Activated CD4-positive, alpha-beta memory T cell treated with anti-CD3 and anti-CD28 coated beads for 36 hours (primary cell): ENCODE measurements at places on chromosomes 16 and 17. TPM values are rescaled to one million over a fixed set of nuclear protein-coding genes. Genes with fewer than 3 reads are reported as not detected.

The ACSM2A gene
- total RNA-seq: not detected

The TEKT3 gene
- total RNA-seq: 0.33 TPM

The KRTAP9-2 gene
- total RNA-seq: not detected

The KRT33B gene
- total RNA-seq: not detected

The KCNH6 gene
- total RNA-seq: not detected

The ACSM2B gene
- total RNA-seq: not detected

The CES3 gene
- total RNA-seq: 1.6 TPM

The MAP2K6 gene
- 2.2 TPM for total RNA-seq

The NHERF2 gene
- total RNA-seq: 1.4 TPM

The KRT33A gene
- not detected for total RNA-seq

The CCDC40 gene
- 0.82 TPM for total RNA-seq

The GLP2R gene
- total RNA-seq: not detected

The ARL16 gene
- total RNA-seq: 15.1 TPM

The DNAAF1 gene
- total RNA-seq: not detected

The IGF2BP1 gene
- 0.22 TPM for total RNA-seq

The PVALEF gene
- not detected for total RNA-seq

The RASL10B gene
- 0.73 TPM for total RNA-seq

The SULT1A2 gene
- total RNA-seq: not detected

The SLC4A1 gene
- total RNA-seq: not detected

The SLC16A13 gene
- 10.7 TPM for total RNA-seq

The PIRT gene
- not detected for total RNA-seq

The PYDC1 gene
- not detected for total RNA-seq

The KRT17 gene
- total RNA-seq: not detected

The TBL3 gene
- 47.3 TPM for total RNA-seq

The WNT9B gene
- not detected for total RNA-seq

The FAM83G gene
- total RNA-seq: 12.6 TPM

The ZG16 gene
- total RNA-seq: not detected

The CETP gene
- total RNA-seq: not detected

The ZPBP2 gene
- 1.0 TPM for total RNA-seq

The ATP2C2 gene
- total RNA-seq: not detected

The CENPX gene
- total RNA-seq: 83.0 TPM

The NAA38 gene
- total RNA-seq: 68.2 TPM

The TBC1D3C gene
- 0.21 TPM for total RNA-seq

The MAPT gene
- total RNA-seq: 1.8 TPM

The CIITA gene
- 3.2 TPM for total RNA-seq

The SEZ6 gene
- not detected for total RNA-seq

The SLC5A10 gene
- total RNA-seq: not detected

The DOC2A gene
- 0.34 TPM for total RNA-seq

The ANKRD40 gene
- total RNA-seq: 27.4 TPM

The MBTPS1 gene
- 37.6 TPM for total RNA-seq

The IRX6 gene
- total RNA-seq: not detected

The ST6GALNAC1 gene
- 1.1 TPM for total RNA-seq

The SLC52A1 gene
- total RNA-seq: 0.31 TPM

The KLHL10 gene
- total RNA-seq: 0.12 TPM

The SNX20 gene
- total RNA-seq: 55.4 TPM

The GPR179 gene
- 0.02 TPM for total RNA-seq

The PABPN1L gene
- not detected for total RNA-seq

The HEATR9 gene
- total RNA-seq: 0.27 TPM

The KRT24 gene
- not detected for total RNA-seq
